GM06990 (cell line): ENCODE measurements at places on chromosomes 6 and 20.

- DNase-seq: no peak
Observed at GRCh38 chr6:166760288-166760687, 133.2 kb upstream of the RPS6KA2 start.

DNA sequence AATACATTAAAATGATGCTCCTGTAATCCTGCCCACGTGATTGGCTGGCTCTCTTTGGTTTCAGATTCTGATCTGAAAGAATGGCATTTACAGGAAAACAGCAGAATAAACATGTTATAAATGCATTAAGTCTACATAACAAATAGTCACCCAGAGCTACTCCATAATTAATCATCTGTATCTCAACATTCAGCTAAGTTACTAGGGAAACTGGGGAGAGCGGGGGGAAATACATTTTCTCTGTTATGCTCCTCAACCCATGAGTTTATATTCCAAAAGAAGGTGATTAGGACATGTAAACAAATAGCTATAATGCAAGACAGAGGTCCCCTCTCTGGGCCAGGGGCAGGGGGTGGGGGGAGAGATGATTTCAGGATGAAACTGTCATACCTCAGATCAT, 58.5 kb downstream of the MAP7 start:
- no peak for DNase-seq

- no peak for DNase-seq
Observed at GRCh38 chr20:57170343-57170742, 96.1 kb downstream of the BMP7 start.

DNA sequence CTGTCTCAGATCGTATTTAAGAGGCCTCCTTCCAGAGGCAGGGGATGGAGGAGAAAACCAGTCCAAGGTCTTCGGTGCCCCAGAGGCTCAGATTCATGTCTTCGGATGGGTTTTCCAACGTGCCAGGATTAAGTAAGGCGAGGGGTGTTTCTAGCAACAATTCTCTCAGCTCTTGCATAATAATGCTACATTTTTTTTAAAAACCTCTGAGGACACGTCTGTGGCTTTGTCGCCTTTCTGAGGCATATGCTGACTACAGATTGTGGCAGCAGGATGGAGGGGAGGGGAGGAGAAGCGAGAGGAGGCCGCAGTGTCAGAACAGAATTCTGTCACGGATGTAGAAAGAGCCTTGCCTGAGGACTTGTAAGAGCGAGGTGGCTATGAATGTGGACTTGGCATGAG, 17.7 kb upstream of the CCDC167 start:
- no peak for DNase-seq

DNA sequence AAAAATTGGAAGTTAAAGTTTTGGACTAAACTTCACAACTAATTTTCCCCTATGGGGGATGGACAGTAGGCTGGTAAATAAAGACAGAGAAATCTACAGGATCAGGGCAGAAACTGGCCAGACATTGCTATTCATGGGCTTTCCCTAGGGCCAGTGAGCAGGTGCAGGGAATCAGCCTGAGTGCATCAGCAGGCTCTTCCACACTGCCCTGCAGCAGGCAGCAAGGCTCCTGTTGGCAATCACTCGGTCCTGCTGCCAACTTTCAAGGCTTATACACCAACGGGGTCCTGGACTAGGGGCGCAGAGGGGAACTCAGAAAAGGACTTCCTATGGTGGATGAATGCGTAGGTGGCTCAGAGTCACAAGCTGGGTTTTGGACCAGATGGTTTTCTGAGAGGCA, 59.8 kb upstream of the NHSL1 start:
- DNase-seq: no peak

GRCh38 chr6:126258150-126258549, 81.8 kb upstream of the CENPW start:
- no peak for DNase-seq
